D721Med (cell line): ENCODE measurements at places on chromosomes 6 and 20.

DNA sequence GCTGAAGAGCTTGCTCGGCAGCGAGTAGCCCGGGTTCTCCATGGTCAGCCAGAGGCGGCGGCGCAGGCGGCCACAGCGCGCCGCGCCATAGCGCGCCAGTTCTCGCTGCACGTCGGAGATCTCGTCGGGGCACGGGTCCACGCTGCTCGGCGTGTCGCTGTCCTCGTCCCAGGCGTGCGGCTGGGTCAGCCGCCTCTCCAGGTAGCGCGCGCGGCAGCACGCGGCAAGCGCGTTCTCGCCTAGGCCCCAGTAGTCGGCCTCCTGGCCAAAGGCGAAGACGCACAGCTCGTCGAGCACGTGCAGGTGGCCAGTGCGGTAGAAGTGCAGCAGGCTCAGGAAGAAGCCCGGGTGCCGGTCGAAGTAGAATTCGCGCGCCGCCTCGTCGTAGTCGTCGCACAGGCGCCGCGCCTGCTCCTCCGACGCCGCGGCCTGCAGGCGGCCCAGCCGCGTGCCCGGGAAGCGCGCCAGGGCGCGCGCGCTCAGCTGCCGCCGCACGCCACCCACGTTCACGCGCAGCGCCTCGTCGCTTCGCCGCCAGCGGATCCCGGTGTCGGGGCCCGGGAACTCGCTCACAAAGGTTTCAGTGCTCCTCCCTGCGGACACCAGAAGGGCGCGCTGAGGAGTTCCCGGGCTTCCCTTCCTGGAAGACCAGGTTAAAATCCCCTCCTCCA lies 2.7 kb downstream of the KCNS1 start:
- DNase-seq = no peak

DNA sequence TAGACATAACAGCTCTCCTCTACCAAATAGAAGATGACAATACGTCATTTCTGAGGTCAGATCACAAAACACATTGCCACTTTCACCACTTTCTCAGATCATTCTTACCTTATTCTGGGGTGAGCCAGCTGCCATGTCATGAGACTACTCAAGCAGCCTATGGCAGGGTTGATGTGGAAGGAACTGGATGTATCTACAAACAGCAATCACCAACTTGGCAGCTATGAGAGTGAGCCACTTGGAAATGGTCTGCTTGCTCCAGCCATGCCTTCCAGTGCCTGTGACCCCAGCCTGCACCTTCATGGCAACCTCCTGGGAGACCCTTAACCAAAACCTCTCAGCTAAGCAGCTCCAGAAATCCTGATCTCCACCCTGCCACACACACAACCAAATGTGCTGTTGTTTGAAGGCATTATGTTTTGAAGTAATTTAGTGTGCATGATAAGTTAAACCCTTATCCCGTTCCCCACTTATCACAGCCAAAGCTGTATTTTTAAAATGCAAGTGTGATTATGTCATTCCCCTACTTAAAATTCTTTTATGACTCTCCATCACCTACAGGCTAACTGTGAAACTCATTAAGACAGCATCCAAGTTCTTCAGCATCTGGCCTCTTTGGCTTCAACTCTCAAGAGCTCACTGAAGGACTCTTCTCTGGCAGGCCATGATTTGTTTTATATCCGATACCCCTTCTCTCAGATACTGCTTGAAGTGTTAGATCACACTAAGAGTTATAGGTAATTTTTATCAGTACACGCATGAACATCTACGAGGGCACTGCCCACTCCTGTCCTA lies 150.6 kb downstream of the LY86 start:
- no peak for DNase-seq

- no peak for DNase-seq
Measured at GRCh38 chr6:116629563-116629981, 13.3 kb downstream of the RSPH4A start.

- DNase-seq = no peak
Measured at GRCh38 chr20:29300579-29301551, 1956.6 kb upstream of the DEFB115 start.

GRCh38 chr6:13760307-13761304 lies 49.0 kb upstream of the RANBP9 start:
- no peak for DNase-seq

GRCh38 chr20:400454-401275 lies 7.4 kb upstream of the RBCK1 start:
- no peak for DNase-seq

DNA sequence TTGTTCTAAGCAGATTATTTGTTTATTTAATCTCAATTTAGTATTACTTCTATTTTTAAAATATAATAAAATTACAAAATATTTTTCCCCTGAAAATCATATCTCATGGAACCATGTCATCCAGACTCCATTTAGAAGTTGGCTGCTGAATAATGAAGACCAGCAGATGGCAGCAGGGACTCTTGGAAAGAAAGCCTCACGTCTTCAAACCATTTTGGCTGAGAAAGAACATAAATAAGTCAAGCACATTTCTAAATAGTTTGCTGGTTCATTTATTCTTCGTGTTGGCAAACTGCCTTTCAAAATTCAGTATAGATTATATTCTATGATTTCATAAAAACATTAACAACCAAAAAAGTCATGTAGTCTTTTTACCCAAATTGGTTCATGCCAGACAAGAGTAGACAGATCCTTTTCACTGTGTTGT lies 71.7 kb downstream of the RCAN2 start:
- DNase-seq = no peak

DNA sequence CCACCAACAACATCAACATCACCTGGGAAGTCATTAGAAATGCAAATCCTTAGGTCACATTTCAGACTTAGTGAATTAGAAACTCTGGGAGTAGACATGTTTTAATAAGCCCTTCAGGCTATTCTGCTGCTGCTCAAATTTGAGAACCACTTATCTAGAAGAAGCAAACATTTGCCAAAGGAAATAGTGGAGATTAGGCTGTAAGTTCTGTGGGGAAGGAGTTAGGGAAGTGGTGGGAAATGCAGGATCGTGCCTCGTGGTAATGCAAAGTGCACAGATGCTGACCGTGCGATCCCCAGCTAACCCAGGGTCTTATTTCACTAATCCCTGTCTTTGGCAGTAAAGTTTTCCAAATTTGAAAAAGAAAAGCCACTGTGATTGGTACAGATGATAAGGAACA lies 328.5 kb downstream of the EPM2A start:
- no peak for DNase-seq

- DNase-seq = no peak
Measured at GRCh38 chr6:87908978-87909811, 138.4 kb upstream of the SPACA1 start.

- no peak for DNase-seq
Measured at GRCh38 chr6:144607998-144608735, 323.0 kb downstream of the UTRN start.

GRCh38 chr20:37759761-37760209 lies 66.0 kb downstream of the CTNNBL1 start:
- no peak for DNase-seq

DNA sequence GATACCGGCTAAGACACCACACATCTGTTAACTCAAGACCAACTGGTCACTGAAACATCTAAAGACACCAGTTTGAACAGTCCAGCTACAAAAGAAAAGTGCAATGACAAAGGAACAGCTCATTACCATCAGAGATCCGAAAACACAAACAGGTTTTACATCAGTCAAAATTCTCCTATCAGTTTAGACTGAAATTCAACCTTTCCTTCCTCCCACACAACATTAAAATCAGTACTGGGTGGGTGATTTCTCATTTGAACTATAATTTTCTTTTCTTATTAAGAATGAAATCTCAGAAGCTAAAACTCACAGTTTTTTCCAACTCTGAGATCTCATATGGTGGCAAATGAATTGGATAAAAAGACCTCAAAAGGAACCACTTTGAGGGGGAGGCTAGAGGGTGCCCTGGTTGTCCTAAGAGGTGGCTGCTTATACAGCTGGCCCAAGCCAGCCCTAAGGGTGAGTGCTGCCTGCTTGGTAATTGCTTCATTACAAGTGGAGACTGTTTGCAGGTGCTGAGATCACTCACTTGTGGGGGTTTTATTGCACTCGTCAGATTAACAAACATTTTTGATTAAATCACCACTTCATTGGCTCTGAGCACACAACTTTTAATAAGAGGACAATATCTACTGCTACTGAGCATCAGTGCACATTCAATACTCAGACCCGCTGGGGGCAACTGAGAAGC lies 4.3 kb downstream of the CCDC167 start:
- no peak for DNase-seq

DNA sequence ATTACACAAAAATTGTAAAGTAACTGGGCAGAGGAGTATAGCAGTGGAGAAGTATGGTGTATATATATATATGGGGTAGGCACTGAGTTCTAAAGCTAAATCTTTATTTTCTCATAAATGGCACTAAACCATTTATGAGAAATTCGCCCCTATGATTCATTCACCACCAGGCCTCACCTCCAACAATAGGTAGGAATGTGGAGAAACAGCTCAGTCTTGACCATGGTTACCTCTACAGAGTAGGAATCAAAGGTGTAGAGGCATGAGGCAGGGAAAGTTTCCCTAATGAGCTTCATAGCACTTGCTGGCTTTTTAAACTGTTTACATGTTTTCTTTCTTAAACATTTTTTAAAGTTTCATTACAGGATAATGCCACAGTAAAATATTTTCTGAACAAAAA lies 36.9 kb upstream of the SUMO4 start:
- no peak for DNase-seq

DNA sequence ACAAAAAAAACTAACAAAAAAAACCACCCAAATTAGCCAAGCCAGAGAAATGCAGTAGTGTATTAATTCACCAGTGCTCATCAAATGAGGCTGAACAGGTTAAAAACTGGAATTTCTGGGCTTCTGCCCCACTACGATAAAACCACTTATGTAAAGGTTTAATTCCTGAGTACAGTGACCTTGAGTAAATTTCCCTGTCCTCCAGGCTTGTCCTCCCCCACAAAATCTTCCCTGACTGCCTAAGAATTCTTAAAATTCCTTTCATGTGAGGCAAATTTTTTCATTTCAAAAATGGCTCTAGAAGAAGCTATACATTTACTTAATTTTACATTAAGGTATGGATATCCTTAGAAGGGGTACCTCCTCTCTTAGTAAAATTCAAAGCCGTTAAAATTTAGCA lies 80.1 kb upstream of the ID4 start:
- no peak for DNase-seq

GRCh38 chr20:44615169-44615791 lies 32.9 kb downstream of the PKIG start:
- no peak for DNase-seq

GRCh38 chr6:109701221-109701620 lies 10.1 kb downstream of the FIG4 start:
- DNase-seq = no peak

- no peak for DNase-seq
Measured at GRCh38 chr6:161233986-161234661, 39.7 kb downstream of the AGPAT4 start.

- DNase-seq = no peak
Measured at GRCh38 chr20:46702447-46703203, 6.8 kb upstream of the SLC2A10 start.

- DNase-seq = no peak
Measured at GRCh38 chr6:2806644-2807043, 35.0 kb downstream of the SERPINB1 start.

DNA sequence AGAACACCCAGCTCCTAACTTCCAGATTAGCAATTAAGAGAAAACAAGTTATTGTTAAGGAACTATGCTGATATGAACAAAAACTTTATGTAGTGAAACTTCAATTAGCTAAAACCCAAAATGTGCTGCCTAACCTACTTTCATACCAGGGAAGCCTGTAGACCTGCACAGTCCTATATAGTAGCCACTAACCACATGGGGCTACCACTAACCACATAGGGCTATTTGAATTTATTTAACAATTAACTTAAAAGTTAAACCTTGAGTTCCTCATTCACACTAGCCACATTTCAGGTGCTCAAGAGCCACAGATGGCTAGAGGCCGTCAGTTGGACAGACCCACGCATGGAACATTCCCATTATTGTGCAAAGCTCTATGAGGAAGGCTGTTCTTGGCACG lies 72.4 kb upstream of the LAMP5 start:
- DNase-seq = no peak

GRCh38 chr6:167566711-167567141 lies 241.8 kb downstream of the TTLL2 start:
- DNase-seq = no peak

DNA sequence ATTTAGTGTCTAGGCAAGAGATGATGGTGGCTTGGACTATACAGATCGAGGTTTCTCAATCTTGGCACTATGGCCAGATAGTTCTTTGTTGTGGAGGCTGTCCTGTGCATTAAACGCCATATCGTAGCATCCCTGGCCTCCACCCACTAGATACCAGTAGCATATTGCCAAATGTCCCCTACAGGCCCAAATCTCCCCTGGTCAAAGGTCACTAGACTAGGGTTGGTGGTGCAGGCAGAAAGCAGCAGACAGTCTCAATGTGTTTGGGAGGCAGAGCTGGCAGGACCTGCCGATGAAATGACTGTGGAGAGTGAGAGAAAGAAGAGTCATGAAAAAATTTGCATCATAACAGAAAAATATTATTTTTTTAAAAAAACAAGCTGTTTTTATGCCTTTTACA lies 63.0 kb downstream of the TRAM2 start:
- DNase-seq = no peak

DNA sequence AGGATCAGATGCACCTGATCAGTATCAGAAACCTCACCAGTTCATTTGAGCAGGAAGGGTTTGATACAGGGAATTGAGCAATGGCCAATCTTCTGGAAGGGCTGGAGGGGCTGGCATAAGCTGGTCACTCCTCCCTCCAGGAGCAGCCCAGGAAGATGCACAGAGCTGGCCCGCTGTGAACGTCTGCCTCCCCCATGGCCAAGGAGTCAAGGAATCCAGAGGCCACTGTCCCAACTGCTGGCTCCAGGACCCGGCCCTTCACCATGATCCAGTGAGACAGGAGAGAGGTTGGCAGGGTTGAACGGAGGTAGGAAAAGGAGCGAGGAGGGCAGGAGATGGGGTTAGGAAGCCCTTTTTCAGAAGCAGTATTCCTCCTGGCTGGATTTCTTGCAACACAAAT lies 113.9 kb upstream of the CST7 start:
- DNase-seq = no peak

DNA sequence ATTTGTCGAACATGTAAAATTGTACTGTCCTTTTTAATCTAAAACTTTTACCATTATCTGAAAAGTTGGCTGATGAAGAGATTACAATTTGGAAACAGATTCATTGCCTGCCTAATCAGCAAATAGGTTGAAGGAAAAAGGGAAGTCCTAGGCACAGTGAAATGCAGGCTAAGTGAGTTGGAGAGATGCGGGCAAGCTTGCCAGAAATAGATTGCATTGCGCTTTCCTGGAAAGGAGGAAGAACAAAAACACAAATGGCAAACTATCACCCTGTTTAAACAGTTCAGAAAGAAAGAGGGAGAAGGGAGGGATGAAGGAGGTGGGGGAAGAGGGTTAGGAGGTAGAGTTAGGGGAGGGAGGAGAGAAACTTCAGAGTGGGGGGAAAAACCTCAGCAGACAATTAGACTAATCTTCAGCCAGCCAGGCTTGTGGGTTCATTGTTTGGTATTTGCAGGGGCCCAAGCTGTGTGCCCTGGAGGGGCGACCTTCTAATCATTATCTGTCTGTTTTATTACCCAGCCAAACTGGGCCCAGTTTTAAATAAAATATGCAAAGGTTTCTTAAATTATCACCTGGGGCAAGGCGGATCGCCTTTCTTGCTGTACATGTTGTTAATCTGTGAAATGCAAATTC lies 465.2 kb downstream of the TFAP2B start:
- no peak for DNase-seq

- no peak for DNase-seq
Measured at GRCh38 chr6:35668744-35669450, 19.8 kb downstream of the FKBP5 start.

GRCh38 chr6:119310486-119311036 lies 39.0 kb downstream of the MAN1A1 start:
- no peak for DNase-seq

- DNase-seq = no peak
Measured at GRCh38 chr6:90462102-90462501, 124.8 kb downstream of the MAP3K7 start.
